ENCODE measurements at places on chromosomes 4 and X.

GRCh38 chrX:53356186-53356585, 66.3 kb downstream of the SMC1A start:
- DNase-seq, result peak; percentile 45

DNA sequence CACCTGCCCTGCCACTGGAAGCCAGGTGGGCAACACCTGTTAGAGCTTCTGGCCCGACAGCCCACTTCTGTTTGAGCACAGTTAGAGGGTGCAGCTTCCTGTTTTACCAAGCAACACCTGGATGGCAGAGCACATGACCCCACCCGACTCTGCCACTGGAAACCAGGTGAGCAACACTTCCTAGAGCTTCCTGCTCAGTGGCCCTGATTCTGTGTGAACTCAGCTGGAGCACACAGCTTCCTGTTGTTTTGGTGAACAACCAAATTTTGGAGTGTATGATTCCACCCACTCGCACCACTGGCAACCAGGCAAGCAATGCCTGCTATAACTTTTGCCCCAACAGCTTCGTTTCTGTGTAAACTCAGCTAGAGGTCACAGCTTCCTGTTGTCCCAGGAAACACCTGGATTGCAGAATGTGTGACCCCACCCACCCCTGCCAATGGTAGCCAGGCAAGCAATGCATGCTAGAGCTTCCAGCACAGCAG, 163.8 kb upstream of the KLF8 start:
- DNase-seq, result no peak

DNA sequence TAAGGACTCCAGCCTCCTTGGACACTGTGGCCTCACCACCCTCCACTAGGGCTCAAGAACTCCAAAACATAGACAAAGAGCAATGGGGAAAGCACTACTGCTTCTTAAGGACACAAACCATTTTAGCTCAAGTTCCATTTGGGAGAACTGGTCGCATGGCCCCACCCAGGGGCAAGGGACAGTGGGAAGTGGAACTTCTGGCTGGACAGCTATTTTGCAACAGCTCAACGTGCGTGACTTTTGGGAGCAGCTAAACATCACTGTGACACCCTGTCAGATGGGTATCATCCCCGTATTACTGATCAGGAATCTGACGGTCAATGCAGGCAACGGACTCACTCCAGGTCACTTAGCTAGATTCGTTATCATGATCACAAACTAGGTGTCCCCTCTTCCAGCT, 9.0 kb upstream of the GLOD5 start:
- DNase-seq, result no peak

GRCh38 chr4:139955600-139955999, 198.4 kb downstream of the MAML3 start:
- DNase-seq, result no peak

DNA sequence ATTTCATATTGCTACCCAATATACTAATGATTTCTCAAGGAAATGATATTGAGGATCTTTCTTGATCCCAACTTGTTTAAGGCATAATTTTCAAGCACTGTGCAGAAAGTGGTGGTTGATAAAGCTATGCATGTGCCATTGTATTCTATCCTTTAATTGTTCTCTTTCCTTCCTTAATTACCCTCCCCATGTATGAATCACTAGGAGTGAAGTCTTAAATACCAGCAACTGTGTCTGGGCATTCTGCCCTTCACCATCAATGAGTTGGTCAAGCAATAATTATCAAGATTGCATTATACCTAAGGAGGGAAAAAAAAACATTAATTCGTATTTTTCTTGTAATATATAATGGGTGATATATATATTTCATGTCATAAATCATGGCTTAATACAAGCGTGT, 111.8 kb upstream of the FRMPD4 start:
- DNase-seq, result no peak

- no peak for DNase-seq
These were observed 75.9 kb downstream of the COQ2 start for GRCh38 chr4:83208371-83209365.

- no peak for DNase-seq
These were observed at the start of gene LIMCH1 for GRCh38 chr4:41538017-41538733. Gene LIMCH1 (plus strand): TSS chr4:41538157. CDS start chr4:41605996, 67,839 bp downstream.

DNA sequence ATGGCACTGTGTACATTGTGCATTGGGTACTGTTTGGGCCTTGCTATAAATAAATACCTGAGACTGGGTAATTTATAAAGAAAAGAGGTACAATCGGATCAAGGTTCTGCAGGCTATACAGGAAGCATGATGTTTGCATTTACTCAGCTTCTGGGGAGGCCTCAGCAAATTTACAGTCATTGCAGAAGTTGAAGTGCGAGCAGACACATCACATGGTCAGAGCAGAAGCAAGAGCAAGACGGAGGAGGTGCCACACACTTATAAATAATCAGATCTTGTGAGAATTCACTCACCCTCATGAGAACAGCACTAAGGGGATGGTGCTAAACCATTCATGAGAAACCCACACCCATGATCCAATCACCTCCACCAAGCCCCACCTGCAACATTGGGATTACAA, 505.0 kb downstream of the ARAP2 start:
- DNase-seq, result no peak

DNA sequence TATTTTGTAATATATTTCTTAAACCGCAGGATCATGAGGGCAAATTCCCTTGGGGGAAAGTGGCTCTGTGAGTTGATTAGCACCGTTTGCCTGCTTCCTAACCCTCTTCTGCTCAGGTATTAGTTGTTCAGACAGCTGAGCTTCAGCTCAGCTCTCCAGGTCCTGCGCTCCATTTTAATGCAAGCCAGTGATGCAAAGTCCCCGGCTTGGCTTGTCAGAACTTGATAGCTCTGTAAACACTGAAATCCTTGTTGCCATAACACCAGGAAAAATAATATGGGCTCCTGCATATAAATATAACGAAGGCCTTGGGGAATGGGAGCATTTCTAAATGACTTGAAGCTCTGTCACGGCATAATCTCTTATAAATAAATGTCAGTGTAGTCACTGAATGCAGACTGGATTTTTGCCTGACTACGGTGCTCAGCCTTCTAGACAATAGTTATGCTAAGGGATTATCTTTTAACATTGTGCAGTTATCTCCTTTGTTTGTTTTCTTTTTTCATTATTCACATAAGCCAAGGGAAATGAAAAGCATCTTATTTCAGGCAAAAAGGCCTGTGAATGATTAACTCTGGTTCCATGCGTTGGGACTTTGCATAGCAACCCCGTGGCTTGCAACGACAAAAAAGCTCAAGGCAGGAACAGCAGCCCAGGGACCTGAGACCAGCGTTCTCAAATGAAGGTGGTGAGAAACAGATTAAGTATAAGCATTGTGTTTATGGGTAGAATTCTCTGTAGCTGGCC, 253.2 kb downstream of the SPRY1 start:
- DNase-seq, result no peak

DNA sequence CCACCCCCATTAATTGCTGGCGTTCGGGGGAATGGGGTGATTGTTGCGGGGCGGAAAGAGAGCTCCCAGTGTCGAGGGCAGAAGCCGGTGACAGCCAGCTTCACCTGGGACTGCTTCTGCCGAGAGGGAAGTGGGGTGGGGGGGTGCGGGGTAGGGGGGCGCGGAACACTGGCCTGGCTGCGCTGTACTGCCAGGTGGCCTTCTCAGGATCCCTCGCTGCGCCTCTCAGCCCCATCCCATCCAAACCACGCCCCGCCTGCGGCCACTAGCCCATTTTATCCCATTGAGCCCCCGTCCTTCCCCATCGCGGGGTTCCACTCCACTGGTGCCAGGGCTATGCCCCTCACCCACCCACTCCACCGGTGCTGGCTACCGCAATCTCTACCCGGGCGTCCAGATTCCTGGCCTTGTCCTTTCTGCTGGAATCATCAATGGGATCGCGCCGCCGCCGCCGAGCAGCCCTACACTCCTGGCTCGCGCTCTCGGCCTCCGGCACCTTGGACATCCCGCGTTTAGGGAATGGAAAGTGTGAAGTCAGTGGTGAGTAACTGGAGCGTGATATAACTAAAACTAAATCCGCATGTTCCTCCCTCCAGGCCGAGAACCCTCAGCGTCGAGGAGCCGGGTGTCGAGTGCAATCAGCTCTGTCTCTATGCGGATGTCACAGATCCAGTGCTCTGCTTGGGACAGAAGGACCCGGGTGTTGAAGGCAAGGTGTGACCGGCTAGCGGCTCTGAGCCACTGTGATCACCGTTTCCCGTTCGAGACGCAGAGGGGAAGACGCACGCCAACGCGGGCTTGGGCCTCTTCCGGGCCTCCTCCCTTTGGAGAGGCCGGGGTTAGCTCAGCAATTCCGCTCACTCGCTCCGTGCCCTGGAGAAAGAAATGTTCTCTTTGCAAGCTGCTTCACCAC, 20.5 kb downstream of the NKX3-2 start:
- DNase-seq, result no peak

GRCh38 chr4:54234497-54235205, 5.6 kb downstream of the PDGFRA start:
- DNase-seq, result no peak

DNA sequence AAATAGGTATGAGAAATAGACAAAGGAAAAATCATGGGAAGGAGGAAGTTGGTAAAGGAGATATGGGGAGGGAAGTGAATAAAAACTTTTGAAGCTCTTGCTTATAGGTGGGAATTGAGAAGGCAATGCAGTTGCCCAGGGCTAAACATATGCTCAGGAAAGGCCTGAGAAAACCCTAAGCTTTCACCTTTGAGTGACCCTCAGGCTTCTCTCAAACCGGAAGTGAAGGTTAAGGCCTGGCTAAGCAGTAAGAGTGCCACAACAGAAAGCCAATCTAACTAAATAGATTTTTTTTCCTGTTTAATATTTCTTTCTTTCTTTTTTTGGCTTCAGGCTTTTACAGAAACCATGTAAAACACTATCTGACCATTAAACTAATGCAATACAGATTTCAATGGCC, 69.5 kb upstream of the GABRA3 start:
- DNase-seq, result no peak

DNA sequence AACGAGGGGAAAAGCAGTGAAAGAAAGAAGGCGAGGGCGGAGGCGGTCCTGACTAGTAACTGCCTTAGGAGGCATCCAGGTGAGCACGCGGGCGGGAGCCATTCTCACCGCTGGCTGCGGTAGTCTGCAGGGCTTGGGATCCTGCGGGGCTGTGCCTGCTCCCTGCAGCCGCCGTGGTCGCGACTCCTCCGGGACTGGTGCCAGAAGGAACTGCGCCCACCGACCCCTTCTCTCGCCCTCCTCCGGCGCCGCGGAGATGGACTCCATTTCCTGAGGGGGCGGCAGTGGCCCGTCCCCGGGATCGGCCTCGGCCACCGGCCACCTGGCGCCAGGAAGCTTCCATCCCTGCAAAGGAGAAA, 543 bp downstream of the NFXL1 start:
- DNase-seq, result peak; percentile 8

DNA sequence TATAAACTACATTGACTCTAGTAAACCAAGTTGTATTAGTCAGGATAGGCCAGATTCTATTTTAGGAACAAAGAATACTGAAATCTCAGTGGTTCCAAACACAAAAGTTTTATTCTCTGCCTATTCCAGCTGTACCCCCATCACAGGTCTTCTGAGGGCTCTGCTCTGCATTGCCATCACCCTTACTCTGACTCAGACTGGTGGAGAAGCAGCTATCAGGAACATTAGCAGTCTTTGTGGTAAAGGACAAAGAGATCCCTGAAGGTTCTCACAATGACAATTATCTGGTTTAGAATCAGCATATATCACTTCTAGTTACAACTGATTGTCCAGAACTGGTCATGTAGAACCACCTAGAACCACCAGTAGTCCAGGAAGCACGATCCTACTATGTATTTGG, 251.1 kb downstream of the GLUD2 start:
- DNase-seq, result no peak

DNA sequence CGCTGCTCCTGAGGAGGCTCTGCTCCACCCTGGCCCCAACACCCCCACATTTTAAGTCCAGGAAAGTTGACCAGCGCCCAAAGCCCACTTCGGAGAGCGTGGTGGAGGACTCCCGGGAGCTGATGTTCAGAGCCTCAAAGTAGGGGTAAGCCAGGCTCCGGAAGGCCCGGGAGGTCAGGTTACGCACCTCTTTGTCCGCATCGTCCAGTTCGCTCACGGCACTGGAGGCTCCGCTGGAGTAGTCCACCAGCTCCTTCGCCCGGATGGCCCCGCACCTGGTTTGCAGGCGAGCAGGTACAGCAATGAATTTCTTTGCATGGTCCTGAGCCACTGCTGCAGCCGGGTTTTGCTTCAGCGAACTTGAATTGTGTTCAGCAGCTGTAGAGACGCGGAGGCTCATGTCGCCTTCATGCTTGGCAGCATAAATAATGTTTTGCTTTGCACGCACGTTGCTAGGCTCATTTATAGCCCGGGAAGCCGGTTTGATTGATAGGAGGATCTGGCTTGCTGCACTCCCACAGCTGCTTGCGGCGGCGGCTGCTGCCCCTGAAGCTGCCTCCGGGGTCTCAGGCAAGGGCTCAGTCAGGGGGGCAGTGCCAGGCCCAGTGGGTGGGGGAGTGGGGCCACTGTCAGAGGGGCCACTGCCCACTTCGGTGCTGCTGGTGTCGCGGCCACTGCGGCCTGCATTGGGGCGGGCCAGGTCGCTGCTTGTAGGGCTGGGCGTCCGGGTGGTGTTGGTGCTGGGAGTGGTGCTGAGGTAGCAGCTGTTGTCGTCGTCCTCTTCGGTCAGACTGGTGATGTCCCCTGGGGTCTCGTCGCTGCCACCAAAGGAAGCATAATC, 4.8 kb downstream of the C4orf54 start:
- DNase-seq, result no peak

- DNase-seq, result no peak
These were observed 10.0 kb downstream of the XAGE2 start for GRCh38 chrX:52378870-52379269.

DNA sequence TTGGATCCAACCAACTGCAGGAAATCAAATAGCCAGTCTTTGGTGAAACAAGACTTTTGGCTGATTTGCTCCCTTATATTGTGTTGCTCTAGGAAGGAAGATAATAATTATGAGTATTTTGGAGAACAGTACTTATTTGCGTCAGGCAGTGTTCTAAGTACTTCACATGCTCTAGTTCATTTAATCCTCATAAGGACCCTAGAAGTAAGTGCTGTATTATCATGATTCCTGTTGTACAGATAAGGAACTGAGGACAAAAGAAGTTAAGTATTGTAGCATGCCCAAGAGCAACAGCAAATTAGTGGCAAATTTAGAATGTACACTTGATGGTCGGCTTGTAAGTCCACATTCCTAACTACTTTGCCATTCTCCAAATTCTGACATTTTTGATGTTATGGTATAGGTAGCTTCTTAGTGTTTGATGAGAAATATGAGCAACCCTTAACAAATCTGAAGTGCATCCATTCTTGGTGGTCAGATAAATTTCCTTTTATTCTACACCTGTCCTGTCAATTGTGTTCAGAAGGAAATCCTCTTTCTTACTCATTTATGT, 72.0 kb downstream of the SPRY1 start:
- no peak for DNase-seq

DNA sequence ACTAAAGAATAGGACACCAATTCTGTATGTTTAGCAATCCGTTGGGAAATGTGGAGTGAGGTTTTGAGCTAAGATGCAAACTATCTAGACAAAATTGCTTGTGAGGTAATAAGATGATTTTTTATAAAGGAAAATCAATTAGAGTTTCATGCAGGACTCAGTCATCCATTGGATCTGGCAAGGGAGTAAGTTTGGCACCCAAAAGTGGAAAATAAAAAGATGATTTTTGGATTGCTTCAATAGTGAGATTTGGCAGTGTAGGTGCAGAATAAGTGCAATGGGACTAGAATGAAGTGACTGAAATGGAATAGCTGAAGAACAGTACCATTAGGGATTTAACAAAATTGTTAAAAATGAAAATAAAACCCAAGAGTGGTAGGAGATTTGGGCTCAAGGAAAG, 290.5 kb upstream of the EPHA5 start:
- DNase-seq, result no peak
